ENCODE measurements at places on chromosomes 11 and 22.

DNA sequence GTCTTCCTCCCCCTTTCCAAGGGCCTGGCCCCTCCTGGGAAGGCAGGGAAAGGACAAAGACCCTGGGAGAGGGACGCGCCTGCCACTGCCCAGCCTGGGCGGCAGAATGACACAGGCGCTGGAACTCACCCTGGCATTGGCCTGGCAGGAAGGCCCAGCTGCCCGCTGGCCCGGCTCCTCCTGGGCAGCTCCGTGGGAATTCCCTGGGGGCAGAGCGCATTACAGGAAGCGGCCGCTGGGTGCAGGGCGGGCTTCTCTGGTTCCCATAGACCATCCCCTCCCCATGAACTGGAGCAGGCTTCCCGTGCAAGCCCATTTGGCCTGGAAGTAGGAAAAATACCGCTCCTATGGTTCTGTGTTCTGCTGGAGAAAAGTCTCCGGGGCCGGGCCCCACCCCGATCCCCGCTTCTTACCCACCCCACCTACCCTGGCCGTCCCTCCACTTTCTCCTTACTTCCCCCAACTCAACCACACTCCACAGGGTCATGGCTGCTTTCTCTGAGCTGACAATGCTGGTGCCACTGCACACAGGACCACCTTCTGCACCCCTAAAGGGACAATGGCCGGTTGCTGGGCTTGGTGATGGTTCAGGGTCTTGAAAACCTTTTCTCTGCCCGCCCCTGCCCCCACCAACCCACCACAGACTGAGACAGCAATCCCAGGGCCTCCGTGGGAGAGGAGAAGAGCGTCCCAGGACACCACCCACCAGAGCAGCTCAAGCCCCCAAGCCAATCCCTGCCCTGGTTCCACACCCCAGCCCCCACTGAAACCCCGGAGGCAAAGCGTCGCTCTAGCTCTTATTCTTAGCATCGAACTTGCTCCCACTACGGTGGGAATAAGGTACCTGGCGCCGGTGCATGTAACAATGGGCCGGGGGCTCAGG lies 58.9 kb downstream of the LINC01488 start:
- DNase-seq = no peak

GRCh38 chr11:115885535-115886421 lies 381.6 kb upstream of the CADM1 start:
- DNase-seq = no peak

GRCh38 chr11:105553025-105553424 lies 56.8 kb upstream of the GRIA4 start:
- no peak for DNase-seq

- DNase-seq = no peak
Measured at GRCh38 chr22:18088825-18089568, 11.2 kb downstream of the PEX26 start.

- DNase-seq = no peak
Measured at GRCh38 chr11:65977621-65978390, 16.3 kb downstream of the SART1 start.

GRCh38 chr11:33687733-33688479 lies 12.7 kb downstream of the C11orf91 start:
- DNase-seq = no peak

GRCh38 chr11:69807106-69807815 lies 12.0 kb downstream of the FGF3 start:
- no peak for DNase-seq

GRCh38 chr22:49765951-49766350 lies 61.7 kb downstream of the BRD1 start:
- no peak for DNase-seq

GRCh38 chr11:1574238-1574932 lies 2.3 kb upstream of the DUSP8 start:
- DNase-seq = no peak

- DNase-seq = no peak
Measured at GRCh38 chr11:10441091-10441490, 14.0 kb upstream of the AMPD3 start.

DNA sequence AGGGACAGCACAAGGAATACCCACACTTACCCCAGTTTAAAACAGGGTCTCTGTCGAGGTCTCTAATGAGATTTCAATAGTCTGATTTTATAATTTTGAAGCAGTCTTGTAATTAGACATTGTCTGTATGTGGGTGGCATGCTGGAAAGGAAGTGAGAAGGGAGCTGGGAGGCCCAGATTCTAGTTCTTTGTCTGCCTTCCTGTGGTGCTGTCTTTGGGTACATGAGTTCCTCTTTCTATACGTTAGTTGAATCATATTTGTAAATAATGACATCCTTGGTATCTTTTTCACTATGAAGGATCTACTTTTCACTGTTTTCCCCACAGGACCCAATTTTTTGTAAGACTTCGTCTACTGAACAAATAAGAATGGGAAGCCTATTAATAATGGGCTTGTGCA lies 42.0 kb upstream of the TENM4 start:
- no peak for DNase-seq

Data from cortex of kidney (tissue), 1 donor.